A549 treated with Mapracorat at 1 μM for 4 hours (cell line): ENCODE measurements at places on chromosomes 11 and 22. TPM values are rescaled to one million over a fixed set of nuclear protein-coding genes. Genes with fewer than 3 reads are reported as not detected.

OR56B4 gene
- total RNA-seq, result not detected in 5 replicates

RAB39A gene
- total RNA-seq, result 0.28 to 0.62 TPM (median 0.42 TPM) in 5 replicates

MYRF gene
- 14.2 to 21.4 TPM (median 18.9 TPM) in 5 replicates for total RNA-seq

C11orf86 gene
- 44.1 to 80.8 TPM (median 70.7 TPM) in 5 replicates for total RNA-seq

CCDC87 gene
- 0.60 to 0.67 TPM (median 0.63 TPM) in 5 replicates for total RNA-seq

PKNOX2 gene
- 0.11 TPM in 1 of 5 replicates, not detected in the others for total RNA-seq

HORMAD2 gene
- total RNA-seq, result not detected in 5 replicates

P2RY2 gene
- 8.6 to 13.0 TPM (median 11.6 TPM) in 5 replicates for total RNA-seq

PTH gene
- total RNA-seq, result not detected in 5 replicates

SYVN1 gene
- total RNA-seq, result 27.8 to 40.9 TPM (median 37.6 TPM) in 5 replicates
